ENCODE measurements at places on chromosomes 7 and 10.

DNA sequence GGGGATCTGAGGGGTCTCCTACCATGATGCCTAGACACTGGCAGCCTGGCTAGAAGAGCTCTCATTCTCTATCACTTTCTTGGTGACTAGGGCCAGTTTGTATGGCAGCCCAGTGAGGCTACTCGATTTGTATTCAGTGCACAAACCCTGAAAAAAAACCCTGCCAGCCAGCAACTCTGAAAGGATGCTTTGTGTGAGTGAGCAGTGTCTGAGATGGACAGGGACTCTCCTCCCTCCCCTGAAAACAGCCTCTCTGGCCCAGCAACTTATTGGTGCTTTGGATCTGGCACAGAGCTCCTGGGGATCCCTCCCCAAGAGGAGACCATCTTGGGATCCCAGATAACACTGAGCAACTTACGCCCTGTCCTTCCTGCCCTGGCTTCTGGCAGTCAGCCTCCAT lies 10.8 kb upstream of the LRRC4 start:
- no peak for DNase-seq

- DNase-seq, result no peak
Observed at GRCh38 chr10:30789806-30790205, 160.3 kb upstream of the LYZL2 start.

GRCh38 chr7:45180084-45180986 lies 22.7 kb downstream of the RAMP3 start:
- no peak for DNase-seq

GRCh38 chr7:142873281-142873784 lies 12.2 kb downstream of the TRPV6 start:
- DNase-seq, result peak; percentile 14

DNA sequence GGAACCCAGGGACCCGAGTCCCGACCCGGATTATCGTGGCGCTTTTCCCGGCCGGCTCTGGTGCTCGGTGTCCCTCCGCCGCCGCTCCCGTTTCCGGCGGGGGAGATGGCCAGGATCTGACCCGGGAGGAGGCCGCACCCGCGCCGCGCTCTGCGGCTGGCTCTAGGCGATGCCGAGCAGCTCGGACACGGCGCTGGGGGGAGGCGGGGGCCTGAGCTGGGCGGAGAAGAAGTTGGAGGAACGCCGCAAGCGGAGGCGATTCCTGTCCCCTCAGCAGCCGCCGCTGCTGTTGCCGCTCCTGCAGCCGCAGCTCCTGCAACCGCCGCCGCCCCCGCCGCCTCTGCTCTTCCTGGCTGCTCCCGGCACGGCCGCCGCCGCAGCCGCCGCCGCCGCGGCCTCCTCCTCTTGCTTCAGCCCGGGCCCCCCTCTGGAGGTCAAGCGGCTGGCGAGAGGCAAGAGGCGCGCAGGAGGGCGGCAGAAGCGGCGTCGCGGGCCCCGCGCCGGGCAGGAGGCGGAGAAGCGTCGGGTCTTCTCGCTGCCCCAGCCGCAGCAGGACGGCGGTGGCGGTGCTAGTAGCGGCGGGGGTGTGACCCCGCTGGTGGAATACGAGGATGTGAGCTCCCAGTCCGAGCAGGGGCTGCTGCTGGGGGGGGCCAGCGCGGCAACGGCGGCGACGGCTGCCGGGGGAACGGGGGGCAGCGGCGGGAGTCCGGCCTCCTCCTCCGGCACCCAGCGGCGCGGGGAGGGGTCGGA lies 593 bp downstream of the CDK13 start:
- peak; percentile 16 for DNase-seq

DNA sequence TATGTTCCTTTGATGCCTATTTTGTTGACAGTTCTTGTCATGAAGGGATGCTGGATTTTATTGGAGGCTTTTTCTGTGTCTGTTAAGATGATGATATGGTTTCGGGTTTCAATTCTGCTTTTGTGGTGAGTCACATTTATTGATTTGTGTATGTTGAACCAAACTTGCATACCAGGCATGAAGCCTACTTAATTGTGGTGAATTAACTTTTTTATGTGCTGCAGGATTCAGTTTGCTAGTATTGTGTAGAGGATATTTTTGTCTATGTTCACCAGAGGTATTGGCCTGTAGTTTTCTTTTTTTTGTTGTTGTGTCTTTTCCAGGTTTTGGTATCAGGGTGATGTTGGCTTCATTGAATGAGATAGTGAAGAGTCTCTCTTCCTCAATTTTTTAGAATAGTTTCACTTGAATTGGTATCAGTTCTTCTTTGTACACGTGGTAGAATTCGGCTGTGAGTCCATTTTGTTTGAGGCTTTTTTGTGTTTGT lies 345.9 kb downstream of the KIF20B start:
- no peak for DNase-seq

DNA sequence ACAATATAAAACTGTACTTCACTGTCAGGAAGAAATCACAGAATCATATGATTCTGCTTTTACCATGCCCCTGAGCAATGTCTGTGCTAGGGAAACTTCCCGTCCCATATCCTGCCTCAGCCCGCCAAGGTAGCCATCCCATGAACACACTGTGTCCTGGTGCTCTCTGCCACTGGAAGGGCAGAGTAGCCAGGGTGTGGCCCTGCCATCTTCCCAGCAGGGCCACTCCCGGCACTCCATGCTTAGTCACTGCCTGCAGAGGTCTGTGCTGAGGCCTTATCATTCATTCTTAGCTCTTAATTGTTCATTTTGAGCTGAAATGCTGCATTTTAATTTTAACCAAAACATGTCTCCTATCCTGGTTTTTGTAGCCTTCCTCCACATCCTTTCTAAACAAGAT lies 31.8 kb downstream of the AP3M1 start:
- DNase-seq, result no peak

GRCh38 chr10:43360086-43360485 lies 11.3 kb upstream of the FXYD4 start:
- no peak for DNase-seq

DNA sequence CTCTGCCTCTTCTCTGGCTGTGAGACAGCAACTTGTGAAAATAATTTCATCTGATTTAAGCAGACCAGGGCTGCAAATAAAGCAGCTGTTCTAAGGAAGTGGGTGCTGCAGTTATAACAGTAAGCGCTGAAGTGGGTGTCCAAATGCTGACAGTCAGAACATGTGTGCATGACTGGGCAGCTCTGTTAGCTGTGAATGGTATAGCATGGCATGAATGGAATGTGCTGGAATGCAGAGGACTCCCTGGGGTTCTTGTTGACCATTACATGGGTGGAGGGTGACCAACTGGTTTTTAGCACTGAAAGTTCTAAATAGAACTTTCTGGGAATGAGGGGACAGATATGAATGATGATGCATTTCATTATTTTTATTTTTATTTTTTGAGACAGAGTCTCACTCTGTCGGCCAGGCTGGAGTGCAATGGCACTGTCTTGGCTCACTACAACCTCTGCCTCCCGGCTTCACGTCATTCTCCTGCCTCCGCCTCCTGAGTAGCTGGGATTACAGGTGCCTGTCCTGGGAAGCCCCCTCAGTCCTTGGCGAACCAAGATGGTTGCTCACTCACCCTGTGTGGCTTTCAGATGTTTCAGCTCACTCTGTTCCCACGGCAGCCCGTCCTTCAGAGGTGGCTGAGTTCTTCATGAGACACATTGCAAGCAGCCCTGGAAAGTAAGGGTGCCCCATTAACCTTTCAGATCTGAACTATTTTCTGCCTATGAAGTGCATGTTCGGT lies 319.8 kb upstream of the PHYHIPL start:
- no peak for DNase-seq

GRCh38 chr10:52755297-52756062 lies 17.1 kb downstream of the MBL2 start:
- DNase-seq, result no peak

DNA sequence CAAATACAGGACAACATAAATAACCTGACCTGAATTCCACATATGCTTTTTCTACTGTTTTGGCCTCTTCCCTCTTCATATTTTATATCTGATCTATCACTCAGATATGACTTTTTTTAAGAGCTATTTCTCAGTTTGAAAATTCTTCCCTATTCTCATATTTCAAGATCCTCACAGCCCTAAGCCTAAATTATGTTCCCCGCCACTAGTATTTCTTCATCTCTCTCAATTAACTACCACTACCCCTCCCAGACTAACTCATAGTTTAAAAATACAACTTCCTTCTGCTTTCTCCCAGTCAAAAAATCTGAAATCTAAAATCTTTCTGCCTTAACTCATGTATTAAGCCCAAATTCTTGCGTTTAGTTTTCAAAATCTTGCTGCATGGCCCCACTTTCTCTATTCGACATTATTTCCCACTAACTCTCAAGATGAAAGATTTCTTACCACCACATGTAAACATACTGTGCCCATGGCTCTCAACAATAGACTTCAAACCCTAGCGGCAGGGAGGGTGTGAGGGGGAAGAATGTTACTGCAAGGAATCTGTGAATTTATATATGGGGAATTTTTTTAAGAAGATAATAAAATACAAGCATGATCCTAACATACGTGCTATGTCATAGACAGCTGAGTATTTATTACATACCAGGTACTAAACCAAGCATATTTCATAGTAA lies 64.6 kb downstream of the TFEC start:
- no peak for DNase-seq

DNA sequence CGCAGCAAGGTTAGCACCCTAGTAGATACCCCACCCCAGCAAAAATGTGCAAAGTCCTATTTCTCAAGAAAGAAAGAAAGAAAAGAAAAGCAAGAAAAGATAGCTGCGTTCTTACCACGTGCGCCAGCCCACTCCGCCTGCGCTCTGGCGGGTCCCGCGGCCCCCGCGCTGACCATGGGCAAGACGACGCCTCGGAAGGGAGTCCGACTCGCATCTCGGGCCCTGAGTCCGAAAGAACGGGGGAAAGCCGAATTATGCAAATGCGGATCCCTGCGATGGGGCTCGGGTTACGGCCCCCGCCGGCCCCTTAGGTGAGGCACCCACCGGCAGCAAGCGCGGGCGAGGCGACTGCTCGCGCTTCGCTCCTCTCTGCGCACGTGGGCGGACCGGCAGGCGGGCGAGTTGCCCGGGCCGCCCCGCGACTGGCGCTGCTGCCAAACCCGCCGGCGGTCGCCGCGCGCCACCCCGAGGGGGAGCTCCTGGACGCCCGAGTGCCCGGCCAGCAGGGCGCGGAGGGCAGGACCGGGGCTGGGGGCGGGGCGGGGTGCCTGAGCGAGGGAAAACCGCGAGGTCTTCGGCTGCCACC lies 2.4 kb upstream of the EGR2 start:
- peak; percentile 21 for DNase-seq

DNA sequence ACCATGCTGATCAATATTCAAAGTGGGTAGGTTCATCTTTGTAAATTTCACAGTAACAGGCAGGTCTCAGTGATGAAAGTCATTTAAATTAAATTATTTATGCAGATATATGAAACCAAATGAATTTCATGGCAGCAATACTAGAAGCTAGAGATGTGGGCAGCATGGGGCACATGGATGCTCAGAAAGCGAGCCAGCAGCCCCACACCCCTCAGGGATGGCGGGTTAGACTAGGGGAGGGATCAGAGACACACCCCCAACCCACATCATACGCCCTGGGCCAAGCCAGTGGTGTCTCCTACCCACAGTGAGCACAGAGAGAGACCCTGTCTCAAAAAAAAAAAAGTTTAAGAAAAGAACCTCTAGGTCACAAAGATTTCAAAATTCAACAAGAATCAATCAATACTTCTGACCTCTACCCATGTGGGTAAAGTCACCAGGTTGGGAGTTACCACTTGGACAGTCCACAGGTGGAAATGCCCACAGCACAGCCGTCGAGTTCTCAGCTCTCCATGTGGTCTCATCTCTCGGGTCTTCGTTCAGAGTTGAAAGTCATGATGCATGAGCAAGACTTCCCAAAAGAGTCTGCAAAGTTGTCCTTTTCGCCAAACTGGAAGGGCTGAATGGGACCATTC lies 79.3 kb upstream of the PPP2R2D start:
- no peak for DNase-seq

GRCh38 chr10:91316486-91316885 lies 93.7 kb upstream of the HECTD2 start:
- no peak for DNase-seq

- DNase-seq, result no peak
Observed at GRCh38 chr7:99825452-99825851, 2.4 kb upstream of the CYP3A43 start.

DNA sequence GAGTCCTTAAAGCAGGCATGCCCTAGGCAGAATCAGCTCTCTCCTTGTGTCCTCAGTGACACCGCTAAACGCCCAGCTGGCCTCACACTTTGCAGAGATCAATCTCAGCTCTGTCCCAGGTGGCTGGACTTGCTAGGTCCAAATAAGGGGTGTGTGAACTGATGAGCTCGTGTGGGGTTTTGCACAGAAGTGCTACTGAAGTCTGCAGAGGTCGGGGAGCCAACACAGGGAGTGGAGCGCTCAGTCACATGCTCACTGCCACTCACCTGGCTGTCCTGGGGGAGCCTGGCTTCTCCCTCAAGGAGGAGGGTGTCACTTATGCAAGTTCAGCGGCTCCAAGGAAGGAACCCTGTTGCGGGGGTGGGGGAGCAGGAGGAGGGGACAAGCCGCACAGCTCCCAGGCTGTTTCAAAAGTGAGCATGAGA lies 2.0 kb downstream of the ELN start:
- no peak for DNase-seq

GRCh38 chr10:117783698-117784395 lies 241.3 kb downstream of the EMX2 start:
- no peak for DNase-seq

- no peak for DNase-seq
Observed at GRCh38 chr7:37181550-37181932, 267.1 kb downstream of the ELMO1 start.

- no peak for DNase-seq
Observed at GRCh38 chr10:100120550-100120949, 38.9 kb upstream of the CPN1 start.

DNA sequence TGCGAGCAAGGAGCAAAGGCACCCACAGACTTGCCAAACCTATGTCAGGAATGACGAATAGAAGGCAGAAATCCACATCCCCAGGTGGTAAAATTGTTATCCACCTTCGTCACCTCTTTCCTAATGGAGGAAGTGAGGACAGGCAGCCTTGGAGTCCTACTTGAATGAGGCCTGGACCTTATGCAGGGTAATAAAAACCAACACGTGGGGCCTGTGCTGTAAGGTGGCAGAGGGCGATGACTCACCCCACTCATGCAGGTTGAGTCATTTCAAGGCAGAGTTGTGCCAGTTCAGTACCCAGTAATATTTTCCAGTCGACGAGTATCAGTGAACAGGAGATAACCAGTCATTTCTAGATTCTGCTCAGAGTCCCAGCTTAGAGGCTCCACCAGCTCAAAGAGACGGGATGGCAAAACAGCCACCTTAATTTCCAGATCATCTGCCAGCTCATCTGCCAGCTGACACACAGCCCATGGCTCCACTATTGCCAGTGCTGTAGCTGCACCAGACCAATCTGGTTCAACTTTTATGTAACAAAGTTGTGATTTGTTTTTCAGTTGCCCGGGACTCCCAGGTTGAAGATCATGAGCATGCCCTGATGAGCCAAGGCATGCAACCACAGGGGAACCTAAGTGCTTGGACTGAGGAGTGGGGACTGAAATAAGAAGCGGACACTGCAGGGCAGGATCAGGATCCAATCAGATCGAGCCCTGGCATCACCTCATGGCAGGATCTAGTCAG lies 176.2 kb upstream of the ITGB1 start:
- peak; percentile 92 for DNase-seq

Measured in CD4-positive, alpha-beta T cell treated with Interleukin-2 at 100 ng/mL for 4 hours (primary cell).